Substantia nigra (tissue), 51 donors: ENCODE measurements at places on chromosomes 4 and X.

DNA sequence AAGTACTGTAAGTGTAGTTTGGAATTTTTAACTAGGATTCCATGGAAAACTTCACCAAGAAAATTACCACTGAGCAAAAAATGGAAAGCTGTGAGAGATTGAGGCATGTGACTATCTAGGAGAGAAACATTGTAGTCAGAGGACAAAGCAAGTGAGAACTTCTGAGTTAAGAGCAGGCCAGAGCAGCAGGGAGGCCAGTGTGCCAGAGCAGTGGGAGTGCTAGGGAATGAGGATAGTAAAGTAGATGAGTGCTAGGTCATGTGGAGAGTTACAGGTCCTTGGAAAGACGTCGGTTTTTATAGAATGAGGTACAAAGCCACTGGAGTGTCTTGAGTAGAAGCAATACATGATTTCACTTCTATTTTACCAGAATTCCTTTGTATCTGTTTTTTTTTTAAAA is 52.7 kb upstream of the FAT4 start:
- DNase-seq: no peak

DNA sequence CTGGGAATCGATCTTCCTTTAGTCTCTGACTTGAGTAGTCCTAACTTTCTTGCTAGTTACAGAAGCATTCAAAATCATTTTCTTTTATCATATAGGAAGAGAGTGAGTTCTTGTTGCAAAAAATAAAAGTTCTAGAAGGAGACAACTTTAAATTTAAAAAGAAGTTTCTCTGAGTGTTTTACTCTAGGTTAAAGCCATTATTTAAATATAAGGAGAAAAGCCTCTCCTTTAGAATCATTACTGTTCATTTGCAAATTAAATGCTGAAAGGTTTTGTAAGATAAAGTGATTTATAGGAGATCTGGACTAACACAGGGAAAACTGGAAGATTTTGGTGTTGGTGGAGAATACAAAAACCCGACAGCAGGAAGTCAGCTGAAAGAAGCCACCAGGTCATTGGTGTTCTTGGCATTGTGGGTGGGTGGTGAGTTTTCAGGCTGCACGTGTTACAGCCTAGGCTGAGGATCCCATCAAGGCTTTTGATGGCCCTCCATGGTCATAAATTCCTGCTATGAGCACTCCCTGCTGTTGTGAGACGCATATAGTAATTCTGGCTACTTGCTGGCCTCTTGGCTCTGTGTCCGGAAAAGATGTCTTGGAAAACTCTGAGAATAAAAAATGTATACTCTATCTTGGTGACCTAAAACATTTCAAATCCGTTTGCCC is 81.6 kb downstream of the GPAT3 start:
- DNase-seq: no peak

DNA sequence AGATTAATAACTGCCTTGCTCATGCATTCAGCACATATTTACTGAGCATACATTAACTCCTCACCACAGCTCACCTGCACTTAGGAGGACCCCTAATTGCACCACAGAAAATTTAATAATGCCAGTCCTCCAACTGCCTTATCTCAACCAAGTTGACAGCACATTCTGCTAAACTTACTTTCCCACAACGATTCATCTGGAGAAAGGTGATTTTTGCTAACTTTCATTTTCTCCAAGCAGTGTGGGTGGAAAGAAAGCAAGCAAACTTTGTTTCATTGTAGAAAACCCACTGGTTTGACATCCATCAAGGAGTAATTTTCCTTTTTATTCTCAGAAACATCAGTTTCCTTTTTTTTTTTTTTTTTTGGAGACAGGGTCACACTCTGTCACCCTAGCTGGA is 49.1 kb downstream of the RASGEF1B start:
- DNase-seq: no peak

DNA sequence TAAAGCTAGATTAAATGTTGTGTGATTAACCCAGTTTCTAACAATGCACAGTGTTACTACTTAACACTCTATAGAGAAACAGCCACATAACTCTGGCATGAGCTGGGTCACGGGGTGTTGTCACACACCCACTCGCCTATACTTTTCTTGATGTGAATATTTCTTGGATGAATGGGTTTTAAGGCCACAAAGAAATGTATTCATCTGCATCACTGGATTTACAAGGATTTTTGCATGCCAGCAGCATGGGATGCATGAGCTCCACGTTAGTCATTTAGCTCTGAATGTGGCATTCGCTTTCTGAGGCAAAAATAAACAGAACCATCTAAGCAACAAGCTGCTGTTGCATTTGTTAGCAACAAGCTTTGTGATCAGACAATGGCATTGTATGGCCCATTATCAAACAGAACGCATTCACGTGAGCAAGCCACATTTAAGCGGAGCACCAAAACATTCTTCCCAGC is 89.7 kb downstream of the LRP2BP start:
- DNase-seq: no peak

DNA sequence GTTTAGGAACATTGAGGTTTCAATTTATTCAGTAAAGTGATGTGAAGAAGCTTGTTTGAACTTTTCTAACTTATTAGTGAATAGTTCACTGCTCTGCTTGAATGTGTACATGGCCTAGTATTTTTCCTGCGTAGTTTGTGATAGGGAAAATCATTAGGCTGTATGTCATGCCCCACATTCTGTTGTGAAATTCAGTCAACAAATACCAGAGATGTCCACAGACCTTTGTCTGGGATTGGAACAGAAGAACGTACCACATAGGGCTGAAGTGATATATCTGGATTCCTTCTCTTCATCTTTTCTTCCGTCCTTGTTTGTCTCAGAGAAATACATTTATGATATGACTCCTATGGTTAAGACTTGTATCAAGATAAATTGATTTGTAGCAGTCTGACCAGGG is 88.8 kb upstream of the PLS3 start:
- no peak for DNase-seq

DNA sequence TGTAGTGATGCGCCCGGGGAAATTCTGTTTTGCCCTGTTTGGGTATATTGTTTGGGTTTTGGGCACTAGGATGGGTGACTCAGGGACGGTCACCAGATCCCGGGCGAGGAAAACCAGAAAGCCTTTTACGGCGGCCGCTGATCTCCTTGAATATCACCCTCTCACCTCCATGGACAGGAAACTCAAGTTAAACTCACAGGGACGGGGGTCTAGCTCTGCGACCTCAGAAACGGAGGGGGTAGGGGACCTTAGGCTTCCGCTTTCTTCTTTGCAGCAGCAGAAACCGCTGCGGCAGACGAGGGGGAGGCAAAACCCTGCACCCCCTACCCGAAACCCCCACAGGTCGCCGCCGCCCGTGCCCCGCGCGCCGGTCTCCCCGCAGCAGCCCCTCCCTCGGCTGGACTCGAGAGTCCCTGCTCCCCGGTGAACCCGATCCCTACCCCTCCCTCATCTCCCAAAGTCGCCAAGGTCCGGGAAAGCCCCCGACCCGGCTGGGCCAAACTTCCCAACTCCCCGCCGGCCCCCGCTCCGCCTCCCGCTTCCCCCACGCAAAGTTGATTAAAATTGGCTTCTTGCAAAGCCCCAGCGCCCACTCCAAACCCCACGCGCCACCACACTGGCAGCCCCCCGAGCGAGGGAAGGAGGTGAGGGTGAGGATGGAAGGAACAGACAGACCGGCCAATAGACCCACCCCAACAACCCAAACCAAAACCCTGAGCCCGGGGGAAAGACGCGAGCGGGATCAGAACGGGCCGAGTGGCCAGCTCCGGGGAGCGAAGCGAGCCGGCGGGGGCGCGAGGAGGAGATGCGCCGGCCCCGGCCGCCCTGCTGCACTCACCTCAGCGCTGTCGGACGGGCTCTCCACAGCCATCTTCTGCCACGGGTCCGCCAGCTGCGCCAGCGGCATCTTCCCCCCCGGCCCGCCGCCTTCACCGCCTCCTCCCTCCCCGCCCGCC is 705 bp downstream of the RPS6KA3 start:
- peak; percentile 0 for DNase-seq

GRCh38 chr4:14445882-14446281 is 556.4 kb upstream of the CPEB2 start:
- no peak for DNase-seq

DNA sequence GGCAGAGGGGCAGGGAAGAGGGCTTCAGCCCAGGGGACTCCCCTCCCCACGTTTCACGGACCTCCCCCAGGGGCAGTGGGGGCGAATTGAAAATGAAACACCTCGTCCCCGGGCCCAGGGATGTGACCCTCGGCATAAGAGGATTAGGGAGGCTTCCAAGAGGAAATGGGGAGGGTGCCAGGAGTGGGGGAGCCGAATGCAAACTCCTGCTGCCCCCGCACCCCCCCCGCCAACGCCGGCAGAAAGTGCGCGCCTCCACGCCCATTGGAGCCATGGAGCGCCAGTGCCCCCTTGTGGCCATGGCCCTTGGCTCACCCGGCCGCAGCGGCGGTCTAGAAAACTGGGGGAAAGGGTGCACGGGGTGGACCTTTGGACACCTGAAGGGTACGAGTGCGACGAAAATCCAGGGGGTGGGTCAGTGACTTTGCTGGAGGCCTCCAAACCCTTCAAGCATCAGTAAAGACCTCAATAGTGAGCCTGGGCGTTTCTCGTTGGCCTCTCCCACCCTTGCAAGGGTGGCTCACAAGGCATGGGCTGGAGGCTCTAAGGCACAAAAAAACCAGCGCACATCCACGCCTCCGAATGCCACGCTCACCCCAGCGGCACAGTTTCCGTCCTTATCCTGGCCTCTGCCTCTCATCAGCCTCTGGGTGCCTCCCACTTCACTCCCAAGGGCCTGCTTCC is 120.8 kb upstream of the PJA1 start:
- no peak for DNase-seq

DNA sequence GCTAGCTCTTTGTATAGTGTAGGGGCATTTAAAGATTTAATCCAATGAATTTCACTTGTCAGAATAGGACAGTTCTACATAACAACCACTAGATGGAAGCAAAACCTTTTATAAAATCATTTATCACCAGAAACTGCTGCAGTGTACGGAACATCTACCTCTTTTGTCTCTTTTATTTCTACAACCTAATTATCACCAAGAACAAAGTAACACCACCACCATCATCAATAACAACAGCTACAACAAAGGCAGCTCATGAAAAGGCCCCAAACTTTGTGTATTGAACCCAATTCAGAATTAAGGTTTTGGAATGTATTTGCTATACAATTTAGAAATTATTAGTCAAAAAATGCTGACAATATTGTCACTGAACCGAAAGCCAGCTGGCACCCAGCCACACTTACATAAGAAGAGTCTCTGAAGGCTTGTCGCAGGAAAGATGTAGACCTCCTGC is 260.9 kb upstream of the RPS6KA3 start:
- DNase-seq: no peak

- DNase-seq: no peak
Measured at GRCh38 chr4:16443504-16444088, 217.3 kb upstream of the TAPT1 start.

GRCh38 chrX:15483891-15484290 is 9.2 kb downstream of the PIR start:
- no peak for DNase-seq

- no peak for DNase-seq
Measured at GRCh38 chr4:112252234-112252633, 20.6 kb downstream of the AP1AR start.

DNA sequence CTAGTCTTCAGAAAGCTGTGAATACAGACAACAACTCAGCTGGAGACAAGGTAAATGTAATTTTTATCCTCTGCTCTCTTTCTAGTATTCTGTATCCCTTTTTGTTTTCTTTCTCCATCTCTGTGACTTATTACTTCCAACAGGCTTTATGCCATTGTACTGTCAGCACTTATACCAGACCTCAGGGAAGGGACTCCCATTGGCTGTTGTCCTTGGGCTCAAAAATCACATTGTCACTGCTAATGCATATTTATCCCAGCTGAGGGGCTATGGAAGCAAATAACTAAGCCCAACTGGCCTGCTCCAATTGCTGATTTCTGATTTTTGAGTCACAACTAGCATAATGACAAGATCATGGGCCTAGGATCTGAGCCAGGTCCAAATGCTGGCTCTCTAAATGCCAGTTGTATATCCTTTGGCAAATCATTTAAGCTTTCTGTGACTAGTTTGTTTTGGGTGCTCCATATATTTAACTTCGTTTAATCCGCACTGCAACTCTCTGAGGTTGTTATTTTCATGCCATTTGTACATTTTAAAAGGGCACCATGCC is 395.1 kb upstream of the GNPDA2 start:
- DNase-seq: no peak

DNA sequence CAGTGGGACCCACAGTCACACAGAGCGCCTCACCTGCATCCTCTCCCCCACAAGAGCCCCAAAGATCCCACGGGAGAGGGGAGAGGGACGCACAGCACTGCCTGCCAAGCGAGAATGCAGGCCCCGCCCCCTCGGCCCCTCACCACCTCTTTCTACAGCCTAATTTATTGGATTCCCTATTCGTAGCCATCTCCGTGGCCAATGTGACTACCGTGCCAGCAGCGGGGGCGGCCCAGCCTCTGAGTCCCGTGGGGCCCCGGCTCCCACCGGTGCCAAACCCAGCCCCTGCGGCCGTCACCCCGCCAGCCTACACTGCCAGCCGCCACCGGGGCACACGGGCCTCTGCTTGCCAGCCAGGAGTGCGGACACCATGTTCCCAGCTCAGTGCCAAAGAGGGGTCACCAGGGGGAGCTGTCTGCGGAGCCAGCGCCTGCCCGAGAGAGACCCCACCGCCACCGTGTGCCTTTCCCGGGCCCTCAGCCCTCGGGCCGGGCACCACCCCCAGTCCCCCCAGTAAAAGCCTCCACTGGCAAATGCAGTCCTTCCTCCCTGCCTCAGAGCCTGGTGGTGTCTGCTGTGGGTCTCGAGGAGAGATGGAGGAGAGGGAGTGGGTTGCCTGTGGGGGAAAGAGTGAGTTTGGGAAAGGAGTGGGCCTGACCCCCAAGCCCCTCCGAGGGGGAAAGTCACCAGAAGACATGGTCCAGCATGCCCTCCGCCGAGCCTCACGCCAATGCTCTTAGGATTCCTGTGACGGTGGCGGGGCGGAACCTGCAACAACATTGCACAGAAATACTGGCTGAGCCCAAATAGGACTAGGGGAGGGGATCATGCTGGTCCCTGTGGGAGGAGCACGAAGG is 19.6 kb upstream of the PLXNB3 start:
- no peak for DNase-seq

DNA sequence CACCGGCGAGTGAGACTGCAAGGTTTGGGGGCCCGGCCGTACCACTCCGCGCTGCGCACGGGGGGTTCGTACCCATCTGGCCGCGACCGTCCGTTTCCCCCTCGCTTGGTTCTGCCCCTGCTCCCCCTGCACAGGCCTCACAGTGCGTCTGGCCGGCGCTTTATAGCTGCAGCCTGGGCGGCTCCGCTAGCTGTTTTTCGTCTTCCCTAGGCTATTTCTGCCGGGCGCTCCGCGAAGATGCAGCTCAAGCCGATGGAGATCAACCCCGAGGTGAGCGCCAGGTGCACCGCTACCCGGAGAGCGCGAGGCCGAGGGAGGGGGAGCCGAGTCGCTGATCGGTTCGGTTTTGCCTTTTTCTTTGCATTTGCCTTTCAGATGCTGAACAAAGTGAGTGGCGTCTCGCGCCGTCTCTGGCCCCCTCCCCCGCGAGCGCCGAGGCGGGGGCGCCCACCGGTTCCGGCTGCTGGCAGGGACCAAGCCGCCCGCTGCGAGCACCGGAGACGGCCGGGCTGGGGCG is at the start of gene UCHL1:
UCHL1 (plus strand) TSS at position 189 of the 517 bp plus-strand sequence; CDS start at position 238, 49 bp downstream.
- DNase-seq: no peak

DNA sequence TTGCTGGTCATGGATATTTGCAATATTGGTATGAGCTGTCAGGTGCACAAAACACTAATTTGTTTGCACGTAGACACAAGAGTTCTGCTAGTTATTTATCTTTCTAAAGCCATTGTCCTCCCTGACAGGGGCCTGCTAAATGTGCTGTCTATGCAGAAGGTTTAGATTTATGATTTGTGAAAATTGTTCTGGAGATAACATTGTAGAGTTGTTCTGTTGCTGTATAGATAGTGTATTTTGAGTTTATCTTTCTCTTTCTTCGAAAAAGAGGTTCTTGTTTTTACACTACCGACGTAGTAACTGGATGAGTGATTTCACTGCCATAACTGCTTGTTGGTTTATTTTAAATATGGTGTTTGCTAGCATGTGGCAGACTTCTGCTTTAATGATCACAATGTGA is 28.5 kb upstream of the FGG start:
- DNase-seq: no peak
